ENCODE measurements at places on chromosomes 5 and 9.

- DNase-seq: no peak
These were observed 190.4 kb downstream of the TARS1 start for GRCh38 chr5:33631139-33631538.

- no peak for DNase-seq
These were observed 385.0 kb downstream of the EFNA5 start for GRCh38 chr5:107285772-107286171.

DNA sequence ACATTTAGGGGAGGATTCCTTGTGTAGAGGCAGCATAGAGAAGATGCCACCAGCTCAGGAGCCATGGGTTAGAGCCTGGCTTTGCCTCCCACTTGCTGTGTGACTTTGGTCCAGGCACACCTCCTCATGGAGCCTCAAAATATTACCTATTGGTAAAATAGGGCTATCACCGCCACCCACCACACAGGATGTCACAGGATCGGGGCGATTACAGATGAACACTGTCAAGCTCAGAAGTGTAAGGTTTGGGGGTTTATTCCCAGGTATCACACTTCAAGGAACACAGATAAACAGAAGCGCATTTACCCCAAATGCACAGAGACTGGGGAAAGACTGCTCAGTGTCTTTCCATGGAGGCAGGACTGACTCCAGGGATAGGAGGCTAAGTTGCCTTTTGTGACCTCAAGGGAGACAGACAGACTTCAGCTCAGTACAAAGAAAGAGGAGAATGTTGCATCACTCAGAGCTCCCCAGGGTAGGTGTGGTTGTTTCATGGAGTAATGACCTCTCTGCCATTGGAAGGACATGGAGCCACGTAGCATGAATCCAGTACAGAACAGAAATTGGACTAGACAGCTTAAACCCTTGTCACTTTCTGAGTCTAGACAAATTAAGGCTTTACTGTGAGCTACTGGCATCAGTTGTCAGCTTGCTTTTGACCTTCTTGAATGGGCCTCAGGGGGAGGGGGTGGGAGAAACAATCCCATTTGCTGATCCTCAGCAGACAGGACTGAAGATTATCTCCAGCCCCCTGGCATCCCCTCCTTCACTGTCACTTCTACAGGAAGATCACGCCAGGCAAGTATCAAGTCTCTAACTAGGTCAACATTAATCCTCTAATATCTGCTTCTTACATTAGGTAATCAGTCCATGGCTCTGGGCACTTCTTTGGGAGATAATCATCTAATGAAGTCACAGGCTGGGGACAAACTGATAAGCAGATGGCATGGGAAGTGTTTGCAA is 6.5 kb downstream of the TRAF1 start:
- DNase-seq: no peak

- no peak for DNase-seq
These were observed 100.4 kb upstream of the CLINT1 start for GRCh38 chr5:157959370-157959769.

- no peak for DNase-seq
These were observed 173.1 kb downstream of the CACNA1B start for GRCh38 chr9:138050472-138051330.

DNA sequence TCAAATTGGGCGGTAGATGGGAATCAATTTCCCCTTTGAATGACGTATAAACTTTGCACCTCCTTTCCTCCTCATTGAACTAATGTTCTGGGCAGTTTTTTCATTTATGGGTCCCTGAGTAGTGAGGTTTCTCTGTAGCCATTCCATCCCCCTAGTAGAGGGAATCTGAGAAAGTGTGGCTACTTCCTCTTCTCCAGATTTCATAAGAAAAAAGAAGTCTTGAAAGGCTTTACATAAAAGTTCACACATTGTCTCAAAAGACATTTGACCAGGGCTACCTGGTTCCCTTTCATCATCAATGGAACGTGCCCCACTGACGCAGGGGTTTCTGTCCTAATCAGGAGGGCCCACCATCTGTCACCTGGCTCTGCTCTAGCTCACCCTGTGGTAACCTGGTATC is 57.3 kb downstream of the CTSL start:
- DNase-seq: no peak
